Left ventricle myocardium superior (tissue), 1 donor: ENCODE measurements at places on chromosomes 12 and 14. TPM values are rescaled to one million over a fixed set of nuclear protein-coding genes. Genes with fewer than 3 reads are reported as not detected.

Gene SLC7A7
- 4.7 TPM for total RNA-seq

Gene LMNTD1
- total RNA-seq = not detected

Gene OVCH1
- total RNA-seq = 0.07 TPM

Gene CTSG
- 1.4 TPM for total RNA-seq

Gene KLHDC1
- 6.0 TPM for total RNA-seq

Gene OAS2
- 8.0 TPM for total RNA-seq
